ENCODE measurements at places on chromosomes 4 and X.

- no peak for DNase-seq
Observed at GRCh38 chr4:6378493-6379445, 93.6 kb downstream of the PPP2R2C start.

- no peak for DNase-seq
Observed at GRCh38 chr4:7787681-7788141, 151.9 kb downstream of the AFAP1 start.

GRCh38 chr4:165294907-165295306, 32.6 kb upstream of the MSMO1 start:
- DNase-seq: no peak

GRCh38 chr4:141155586-141155985, 22.3 kb upstream of the RNF150 start:
- peak; percentile 30 for DNase-seq

DNA sequence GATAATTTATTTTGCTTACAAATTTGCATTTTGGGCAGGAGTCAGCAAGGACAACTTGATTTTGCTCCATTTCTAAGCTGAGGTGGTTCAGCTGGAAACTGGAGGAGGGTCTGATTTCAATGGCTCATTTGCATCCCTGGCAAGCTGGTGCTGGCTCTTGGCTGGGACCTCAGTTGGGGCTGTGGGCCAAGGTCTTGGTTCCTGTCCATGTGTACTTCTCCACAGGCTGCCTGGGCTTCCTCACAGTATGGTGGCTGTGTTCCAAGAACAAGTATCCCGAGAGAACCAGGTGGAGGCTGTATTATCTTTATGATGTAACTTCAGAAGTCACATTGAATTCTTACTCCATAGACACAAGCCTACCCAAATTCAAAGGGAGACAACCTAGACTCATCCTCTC, 77.0 kb upstream of the STX18 start:
- no peak for DNase-seq

GRCh38 chr4:186628058-186628711, 72.8 kb upstream of the MTNR1A start:
- no peak for DNase-seq

DNA sequence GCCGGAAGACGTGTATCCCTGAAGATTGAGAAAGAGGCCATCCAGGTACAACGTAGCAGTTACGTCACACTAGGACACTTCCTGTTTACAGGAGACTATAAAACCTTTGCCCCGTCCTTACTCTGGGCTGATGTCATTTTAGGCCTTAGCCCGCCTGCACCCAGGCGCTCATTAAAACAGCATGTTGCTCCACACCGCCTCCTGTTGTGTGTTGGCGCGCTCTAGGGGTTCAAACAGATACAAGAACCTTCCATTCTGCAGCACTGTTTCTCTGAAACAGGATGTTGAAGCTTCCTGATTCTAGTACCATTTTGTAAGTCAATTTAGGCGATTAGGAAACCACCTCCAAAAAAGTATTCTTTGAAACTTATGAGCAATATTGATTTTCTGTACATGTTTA, 722.1 kb downstream of the PCDH7 start:
- DNase-seq: no peak

DNA sequence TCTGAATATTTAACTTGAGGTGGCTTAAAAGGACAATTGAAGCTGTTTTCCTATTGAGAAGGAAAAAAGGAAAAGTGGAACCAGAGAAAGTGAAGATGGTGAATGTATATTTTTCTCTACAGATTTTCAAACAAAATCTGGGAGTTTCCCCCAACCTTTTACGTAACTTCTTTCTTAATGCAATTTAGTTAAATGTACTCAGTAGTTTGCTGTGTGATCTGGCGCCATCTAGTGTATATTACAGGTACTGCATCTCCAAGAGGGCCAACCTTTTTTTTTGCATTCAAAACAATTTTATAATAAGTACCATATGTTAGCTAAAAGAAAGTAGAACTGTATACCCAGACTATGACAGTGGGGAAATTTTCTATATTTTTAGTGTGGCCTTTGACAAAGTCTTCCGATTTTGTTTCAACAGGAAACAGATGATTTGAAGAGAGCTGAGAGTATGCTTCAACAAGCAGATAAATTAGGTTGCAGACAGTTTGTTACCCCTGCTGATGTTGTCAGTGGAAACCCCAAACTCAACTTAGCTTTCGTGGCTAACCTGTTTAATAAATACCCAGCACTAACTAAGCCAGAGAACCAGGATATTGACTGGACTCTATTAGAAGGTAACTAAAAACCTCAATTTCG, 82.0 kb downstream of the PLS3 start:
- DNase-seq: no peak

GRCh38 chrX:103250977-103251376, 4.0 kb downstream of the TCEAL8 start:
- no peak for DNase-seq

- peak; percentile 35 for DNase-seq
Observed at GRCh38 chr4:76982638-76983584, 33.4 kb downstream of the SEPTIN11 start.

- no peak for DNase-seq
Observed at GRCh38 chrX:152641256-152641875, 3.7 kb downstream of the GABRQ start.

DNA sequence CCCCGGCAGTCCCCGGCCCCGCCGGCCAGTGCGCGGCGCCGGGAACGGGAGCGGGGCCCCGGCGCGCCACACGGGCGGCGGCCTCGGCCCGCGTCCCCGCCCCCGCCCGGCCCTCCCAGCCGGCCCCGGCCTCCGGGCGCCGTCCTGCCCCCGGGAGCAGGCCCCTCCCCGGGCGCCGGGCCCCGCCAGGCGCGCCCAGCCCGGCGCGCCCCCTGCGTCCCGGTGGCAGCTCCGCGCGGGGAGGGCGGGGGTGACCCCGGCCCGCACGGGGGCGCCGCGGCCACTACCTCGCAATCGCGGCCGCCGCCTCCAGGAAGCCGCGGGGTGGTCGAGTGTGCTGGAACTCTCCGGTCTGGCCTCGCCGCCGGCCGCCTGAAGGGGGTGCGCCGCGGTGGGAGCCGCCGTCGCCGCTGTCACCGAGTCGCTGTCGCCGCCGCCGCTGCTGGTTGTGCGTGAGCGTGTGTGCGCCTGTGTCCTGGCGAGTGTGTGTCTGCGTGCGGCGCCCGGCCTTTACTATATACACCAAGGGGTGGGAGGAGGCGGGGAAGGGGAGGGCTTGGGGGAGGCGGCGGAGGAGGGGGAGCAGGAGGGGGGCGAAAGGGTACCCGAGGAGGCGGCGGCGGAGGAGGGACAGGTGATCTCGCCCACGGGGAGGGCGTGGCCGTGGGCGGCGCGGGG, at the start of gene RAI2:
Gene RAI2 (minus strand): TSS at position 488 of the 678 bp plus-strand sequence. CDS start 59,288 bp downstream, outside the sequence.
- no peak for DNase-seq

DNA sequence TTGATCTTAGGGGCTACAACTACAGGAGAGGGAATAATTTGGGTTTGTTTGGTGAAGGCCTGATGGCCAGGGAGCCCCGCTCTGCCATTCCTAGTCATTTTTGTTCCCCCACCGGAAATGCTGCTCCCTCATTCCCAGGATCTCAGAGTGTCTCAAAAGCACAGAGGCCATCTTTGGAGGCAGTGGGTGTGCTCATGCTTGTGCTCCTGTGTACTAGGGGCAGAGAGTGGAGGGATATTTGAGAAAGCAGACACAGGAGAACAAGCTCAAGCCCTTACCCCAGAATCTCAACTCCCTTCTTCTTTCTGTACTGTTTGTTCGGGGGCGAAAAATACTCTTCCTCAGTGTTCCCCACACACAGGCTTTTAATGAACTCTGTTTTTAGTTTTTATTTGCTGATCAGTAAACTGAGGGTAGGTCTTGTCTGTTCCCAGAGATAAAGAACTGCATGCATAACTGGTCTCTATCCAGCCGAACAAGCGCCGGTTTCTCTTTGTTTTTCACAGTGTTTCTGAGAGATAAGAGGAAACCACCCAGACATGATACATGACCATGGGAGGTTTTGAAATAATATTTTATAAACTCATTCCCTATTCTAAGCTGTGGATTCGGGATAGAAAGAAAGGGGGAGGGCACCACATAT, 32.9 kb upstream of the XK start:
- DNase-seq: no peak

GRCh38 chr4:187046471-187046870, 322.8 kb upstream of the FAT1 start:
- DNase-seq: no peak

DNA sequence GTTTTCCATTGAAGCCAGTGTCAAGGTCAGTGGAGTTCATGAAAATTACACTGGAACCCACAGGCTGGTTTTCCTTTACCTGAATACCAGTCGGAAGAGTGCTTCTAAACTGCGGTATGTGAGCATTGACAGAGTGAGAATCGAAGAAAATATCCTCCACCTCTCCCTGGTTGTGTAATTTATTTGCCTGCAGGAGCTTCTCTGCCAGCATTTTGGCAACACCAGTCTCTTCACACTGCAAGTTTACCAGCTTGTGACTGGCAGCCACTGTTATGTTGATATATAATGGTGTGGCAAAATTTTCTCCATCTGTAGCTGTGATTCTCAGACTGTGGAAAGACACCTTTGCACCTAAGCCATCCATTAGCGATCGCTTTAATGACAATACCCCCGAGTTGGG, 16.1 kb downstream of the FAT1 start:
- DNase-seq: no peak

DNA sequence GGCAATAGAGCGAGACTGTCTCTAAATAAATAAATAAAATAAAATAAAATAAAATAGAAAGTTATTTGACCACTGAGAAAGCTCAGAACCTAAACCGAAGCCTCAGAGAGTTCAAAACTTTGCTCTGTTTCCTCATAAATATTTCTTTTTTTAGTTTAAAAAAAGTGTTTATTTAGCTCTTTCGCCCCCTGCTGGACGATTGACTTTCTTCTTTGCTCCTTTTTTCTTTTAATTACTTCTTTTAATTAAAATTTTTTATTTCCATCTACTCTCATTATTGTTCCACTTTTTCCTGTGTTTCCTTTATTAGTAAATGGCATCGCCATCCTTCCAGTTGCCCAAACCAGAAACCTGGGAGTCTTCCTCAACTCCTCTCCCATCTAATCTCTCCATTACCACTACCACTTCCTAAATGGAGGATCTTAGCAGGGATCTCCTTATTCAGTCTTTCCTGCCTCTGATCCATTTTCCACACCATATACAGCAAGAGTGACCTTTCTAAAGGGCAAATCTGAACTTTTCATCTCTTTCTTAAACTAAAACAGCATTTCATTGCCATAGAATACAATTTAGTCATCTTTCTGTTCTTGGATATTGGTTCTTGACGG, 728 bp upstream of the IL13RA2 start:
- no peak for DNase-seq

GRCh38 chr4:79431839-79432238, 23.8 kb upstream of the GK2 start:
- DNase-seq: no peak

DNA sequence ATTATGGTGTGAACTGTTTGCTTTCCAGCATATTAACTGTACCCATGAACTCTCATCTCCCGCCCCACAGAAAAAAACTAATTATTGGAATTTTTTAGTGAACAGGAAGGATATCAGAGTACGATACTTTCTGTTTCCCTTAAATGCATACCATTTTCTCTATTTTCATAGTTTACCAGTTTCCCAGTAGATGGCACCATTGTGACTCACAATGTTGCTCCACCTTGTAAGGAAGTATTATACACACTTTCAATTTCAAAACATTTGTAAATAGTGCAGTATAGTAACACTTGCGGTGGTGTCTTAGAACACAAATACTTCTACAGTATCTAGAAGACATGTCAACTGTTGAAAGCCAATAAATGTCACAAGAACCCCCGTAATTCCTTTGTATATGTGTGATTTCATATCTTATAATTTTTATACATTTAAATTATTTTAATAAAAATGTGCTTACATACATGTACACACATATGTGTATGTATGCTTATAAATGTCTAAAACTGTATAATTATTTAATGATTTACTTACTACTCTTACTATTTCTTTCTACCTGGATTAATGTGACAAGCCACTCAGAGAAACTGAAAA, 167.3 kb downstream of the SLIT2 start:
- DNase-seq: peak; percentile 40

GRCh38 chrX:76850851-76851250, 423.3 kb downstream of the MAGEE1 start:
- no peak for DNase-seq

- no peak for DNase-seq
Observed at GRCh38 chr4:138512756-138513155, 270.6 kb upstream of the SLC7A11 start.

GRCh38 chr4:185774845-185775680, 36.9 kb downstream of the SORBS2 start:
- DNase-seq: no peak

GRCh38 chrX:132442691-132443090, 46.1 kb downstream of the MBNL3 start:
- DNase-seq: no peak

- DNase-seq: peak; percentile 77
Observed at GRCh38 chr4:44558031-44558605, 93.3 kb downstream of the YIPF7 start.

DNA sequence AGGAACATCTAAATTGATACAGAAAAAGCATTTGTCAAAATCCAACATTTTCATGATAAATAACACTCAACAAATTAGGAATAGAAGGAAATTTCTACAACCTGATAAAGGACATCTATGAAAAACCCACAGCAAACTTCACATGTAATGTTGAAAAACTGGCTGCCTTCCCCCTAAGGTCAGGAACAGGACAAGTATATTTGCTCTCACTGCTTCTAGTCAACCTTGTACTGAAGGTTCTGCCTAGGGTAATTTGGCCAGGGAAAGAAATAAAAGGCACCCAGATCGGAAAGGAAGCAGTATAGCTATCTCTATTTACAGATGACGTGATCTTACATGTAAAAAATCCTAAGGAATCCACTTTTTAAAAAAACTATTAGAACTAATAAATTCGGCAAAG, 97.1 kb upstream of the USP9X start:
- no peak for DNase-seq

- DNase-seq: no peak
Observed at GRCh38 chrX:117510453-117510852, 606.2 kb downstream of the KLHL13 start.

DNA sequence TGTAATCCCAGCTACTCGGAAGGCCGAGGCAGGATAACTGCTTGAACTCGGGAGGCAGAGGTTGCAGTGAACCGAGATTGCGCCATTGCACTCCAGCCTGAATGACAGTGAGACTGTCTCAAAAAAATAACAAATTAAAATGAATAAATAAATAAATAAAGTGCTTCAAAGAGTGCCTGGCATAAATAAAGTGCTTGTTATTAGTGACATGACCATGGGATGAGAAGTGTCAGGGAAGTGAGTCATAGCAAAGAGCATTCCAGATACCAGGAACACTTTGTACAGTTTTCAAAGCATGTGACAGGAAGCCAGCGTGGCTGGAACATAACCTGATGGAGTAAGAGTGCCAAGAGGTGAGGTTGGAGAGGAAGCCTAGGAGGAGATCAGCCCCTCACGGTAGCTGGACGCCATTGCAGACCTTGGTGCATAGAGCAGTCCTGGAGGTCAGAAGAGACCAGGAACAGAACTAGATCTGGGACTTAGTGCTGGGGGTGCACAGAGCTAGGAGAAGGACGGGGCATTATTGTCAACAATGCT, 6.0 kb upstream of the WDR13 start:
- DNase-seq: peak; percentile 62

Measured in NCI-H226 (cell line).